ENCODE measurements at places on chromosomes 13 and 19. TPM values are rescaled to one million over a fixed set of nuclear protein-coding genes. Genes with fewer than 3 reads are reported as not detected.

DNA sequence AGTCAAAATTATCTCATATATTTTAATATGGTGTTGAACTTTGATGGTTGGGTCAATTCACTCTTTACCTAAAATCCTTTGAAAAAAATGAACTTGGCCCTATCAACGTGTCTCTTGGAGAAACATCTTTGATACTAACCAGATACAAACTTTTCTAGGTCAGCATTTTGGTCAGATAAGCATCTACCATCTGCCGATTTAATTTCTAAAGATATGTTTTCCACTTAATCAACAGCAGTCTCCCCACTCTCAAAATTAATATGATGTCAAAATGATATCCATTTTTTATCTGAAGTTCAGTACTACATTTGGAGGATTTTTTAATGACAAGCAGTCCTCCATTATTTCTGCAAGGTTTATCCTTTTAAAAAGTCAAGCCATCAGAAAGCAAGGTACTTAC lies 288.8 kb downstream of the DIAPH3 start:
- no peak for DNase-seq

- no peak for DNase-seq
Observed at GRCh38 chr13:46119883-46120614, 15.2 kb upstream of the CPB2 start.

GRCh38 chr13:27982361-27982760 lies 6.1 kb downstream of the URAD start:
- DNase-seq = no peak

DNA sequence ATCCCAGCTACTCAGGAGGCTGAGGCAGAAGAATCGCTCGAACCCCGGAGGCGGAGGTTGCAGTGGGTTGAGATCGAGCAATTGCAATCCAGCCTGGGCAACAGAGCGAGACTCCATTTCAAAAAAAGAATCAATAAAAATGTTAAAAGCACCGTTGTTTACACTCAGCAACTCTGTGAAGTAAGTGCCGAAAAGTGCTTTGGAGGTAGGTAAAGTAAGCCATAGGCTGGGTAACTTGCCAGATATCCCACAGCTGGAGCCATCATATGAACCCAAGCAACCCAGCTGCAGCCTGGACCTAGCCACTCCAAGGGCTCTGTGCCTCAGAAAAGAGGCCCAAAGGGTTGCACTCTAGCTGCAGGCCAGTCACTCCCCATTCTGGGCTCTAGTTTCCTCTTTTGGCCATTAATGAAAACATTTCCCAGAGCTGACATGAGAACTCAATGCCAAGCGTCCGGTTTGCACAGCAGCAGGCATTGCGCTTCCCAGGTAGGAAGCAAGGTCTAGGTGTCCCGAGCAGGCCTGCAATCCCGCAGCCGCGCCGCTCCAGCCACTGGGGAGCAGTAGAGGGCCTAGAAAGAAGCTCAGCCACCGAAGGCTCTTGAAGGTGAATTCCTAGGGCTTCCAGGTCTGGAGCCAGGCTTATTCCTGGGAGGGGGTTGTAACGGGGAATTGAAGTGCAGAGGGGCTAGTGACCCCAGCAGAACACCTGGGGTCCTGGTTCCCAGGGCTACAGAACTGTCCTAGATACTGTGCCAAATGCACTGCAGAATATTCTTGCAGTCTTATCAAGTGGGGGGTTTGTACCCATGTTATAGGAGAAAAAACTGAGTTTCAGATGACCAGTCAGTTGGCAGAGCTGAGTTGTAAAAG lies 4.1 kb upstream of the CD79A start:
- DNase-seq = peak; percentile 70

GRCh38 chr19:2711172-2711874 lies 8.8 kb upstream of the GNG7 start:
- no peak for DNase-seq

- DNase-seq = no peak
Observed at GRCh38 chr19:41960973-41961372, 1.9 kb upstream of the RABAC1 start.

- no peak for DNase-seq
Observed at GRCh38 chr13:61180234-61180633, 235.4 kb downstream of the PCDH20 start.

GRCh38 chr19:2495130-2495641 lies 19.3 kb downstream of the GADD45B start:
- peak; percentile 48 for DNase-seq

DNA sequence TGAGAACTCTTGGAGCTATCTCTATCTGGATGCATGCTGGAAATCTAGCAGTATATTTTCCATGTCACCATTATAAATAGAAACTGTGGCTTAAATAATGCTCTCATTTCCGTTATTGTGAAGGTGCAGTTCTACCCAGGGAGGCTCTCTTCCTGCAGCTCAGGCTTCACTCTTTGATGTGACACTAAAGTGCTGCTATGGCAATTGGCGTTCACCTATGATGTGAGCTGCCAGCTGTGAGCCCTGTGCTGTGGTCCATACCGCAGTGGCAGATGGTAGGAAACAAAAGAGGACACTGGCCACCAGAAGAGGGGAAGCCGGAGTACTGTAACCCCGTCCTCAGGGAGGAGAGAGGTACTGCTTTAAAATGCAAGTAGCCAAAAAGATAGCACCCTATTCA lies 40.6 kb upstream of the ZNF681 start:
- DNase-seq = peak; percentile 59

DNA sequence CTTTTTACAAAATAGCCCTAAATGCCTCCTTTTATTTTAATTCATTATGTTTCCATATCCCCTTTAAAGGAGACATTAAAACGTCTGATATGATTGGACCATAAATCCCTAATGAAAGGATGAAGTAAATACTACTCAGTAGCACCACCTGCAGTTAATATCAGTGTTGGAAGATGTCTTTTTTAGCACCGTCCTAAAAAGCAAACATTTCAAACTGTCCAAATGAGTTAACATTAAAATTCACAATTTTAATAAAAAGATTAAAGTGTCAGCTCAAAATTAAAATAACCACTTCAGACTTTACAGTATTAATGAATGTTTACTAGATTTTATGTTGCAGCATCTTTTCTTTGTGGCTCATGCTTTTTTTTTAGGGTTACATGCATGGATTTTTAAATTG lies 12.3 kb downstream of the ZNF507 start:
- DNase-seq = no peak

- DNase-seq = no peak
Observed at GRCh38 chr13:46622630-46623256, 69.8 kb downstream of the LRCH1 start.

DNA sequence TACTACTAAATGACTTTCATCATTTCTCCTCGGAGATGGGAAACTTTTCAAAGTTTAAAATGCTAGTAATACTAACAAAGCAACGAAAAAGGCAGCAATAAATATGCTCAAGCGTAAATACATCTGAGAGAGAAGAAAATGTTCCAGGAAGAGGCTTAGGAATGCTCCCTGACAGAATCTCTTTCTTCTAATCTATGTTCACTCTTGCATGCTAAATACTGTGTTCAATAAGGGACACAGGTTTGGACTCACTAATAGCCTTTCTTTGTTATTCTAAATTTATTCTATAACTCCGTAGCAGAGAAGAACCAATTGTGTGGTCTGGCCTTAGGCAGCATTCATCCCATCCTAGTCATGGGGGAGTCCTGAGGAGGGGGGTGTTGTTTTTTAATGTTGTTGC lies 823.0 kb downstream of the PCDH9 start:
- no peak for DNase-seq

DNA sequence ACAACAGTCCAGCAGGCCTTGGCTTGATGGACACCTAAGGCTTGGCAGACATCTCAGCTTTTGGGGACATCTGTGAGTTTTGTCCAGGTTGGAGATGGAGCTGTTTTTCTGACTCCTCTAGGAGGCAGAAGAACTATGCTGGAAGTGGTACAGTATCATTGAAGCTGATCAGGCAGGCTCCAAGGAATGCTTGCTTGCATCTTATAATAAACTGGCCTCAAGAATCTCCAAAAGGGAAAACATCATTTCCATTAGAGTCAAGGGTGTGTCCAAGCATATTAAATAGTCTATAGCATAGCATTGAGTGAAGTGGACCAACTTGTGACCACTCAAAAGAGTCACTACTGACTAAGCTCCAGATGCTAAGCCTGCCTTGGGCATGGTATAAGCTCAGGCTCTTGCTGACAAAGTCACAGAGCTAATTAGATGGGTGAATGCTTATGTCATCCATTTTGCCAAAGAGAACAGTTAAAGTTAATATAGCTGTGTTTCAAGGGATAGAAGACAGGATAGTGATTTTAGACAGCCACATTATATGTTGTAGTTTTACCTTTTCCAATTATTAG lies 216.0 kb downstream of the DNAJC15 start:
- no peak for DNase-seq

- DNase-seq = no peak
Observed at GRCh38 chr13:79482281-79482970, 1.5 kb downstream of the NDFIP2 start.

DNA sequence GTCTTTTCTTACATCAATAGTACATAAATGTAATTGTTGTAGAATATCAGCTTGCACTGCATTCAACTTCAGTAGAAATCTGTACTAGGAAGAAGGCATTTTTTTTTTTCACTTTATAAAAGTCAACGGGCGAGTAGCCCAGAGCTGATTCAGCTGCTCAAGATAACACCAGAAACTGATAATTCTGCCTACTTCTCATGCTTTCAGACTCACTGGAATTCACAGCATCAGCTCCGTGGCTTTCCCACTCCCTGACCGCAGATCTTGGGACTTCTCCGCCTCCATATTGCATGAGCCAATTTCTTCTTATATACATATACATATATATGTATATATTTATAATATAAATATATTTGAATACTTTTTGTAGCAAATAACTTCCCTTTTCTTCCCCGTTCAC lies 263.1 kb upstream of the RXFP2 start:
- no peak for DNase-seq

DNA sequence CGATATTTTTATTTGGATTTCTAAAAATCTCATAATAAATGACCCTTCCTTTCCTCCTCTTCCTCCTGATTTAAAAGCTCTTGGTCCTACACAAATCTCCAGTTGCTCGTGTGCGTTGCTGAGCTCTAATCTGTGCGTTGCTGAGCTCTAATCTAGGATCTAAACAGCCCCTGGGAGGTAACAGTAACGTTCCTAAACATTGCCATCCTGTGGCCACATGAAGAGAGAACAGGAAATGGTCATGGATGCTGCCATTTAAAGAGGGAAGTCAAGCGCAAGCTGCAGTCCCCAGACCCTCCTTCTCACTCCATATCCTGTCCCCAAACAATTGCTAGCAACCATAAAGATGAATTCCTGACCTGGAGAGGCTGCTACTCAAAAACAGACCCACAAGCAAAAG lies 170.8 kb downstream of the NUFIP1 start:
- DNase-seq = no peak

GRCh38 chr13:19910336-19911072 lies 47.1 kb upstream of the ZMYM5 start:
- no peak for DNase-seq

GRCh38 chr19:7191946-7192691 lies 102.1 kb downstream of the INSR start:
- peak; percentile 66 for DNase-seq

- no peak for DNase-seq
Observed at GRCh38 chr13:32905063-32905863, 111.0 kb upstream of the KL start.

DNA sequence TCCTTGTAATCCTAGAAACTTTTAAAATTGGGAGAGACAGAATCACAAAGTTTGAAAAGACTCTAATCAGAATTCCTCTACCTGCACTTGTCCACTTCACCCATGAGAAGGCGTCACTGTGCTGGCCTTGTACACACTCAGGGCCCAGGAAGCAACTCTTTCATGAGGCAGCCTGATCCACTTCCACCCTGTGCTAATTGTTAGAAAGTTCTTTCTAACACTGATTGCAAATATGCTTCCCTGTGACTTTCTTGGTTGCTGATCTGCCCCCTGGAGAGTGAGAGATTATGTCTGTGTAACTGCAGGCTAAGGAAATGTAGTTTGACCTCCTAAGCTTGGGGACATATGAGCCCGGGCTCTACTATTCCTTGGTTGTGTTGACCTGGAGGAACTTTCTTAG lies 494.6 kb downstream of the MYO16 start:
- DNase-seq = no peak

- DNase-seq = no peak
Observed at GRCh38 chr19:5264453-5264852, 76.2 kb downstream of the PTPRS start.

GRCh38 chr19:46659151-46660007 lies 1.6 kb downstream of the DACT3 start:
- DNase-seq = no peak

DNA sequence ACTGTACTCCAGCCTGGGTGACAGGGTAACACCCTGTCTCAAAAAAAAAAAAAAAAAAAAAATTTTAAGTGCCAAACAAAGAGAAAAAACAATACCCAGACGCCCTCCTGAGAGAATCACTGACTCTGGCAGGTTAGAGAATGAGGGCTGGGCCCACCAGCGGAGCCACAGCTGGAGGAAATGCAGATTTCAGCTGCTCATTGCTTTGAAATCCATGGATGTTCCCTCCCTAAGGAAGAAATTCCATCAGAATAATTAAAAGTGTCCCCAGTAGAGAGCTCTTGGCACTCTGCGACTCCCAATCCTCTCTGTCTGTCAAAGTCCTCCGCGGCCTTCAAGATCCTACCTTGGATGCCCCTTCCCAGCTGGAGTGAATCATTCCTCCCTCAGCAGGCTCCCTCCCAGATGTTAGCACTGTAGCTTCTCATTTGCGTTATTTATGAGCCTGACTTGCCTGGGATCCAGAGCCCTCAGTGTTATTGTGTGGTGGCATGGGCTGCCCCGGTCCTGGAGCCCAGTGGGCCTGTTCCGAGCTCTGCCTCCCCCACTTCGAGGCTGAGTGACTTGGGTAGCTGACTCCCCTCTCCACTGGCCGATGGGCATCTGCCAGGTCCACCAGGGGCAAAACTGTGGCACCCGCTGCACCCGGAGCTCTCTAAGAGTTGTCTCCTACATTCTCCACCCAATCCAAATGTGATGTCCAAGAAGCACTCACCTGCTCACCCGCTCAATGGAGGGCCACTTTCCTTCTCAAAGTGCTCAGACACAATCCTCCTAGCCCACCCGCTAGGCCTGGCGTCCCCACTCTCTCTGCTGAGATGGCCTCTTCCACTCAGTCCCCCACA lies 47.0 kb downstream of the SERP2 start:
- DNase-seq = no peak

- no peak for DNase-seq
Observed at GRCh38 chr13:37735293-37735692, 134.3 kb downstream of the TRPC4 start.

KANK3 gene
- 6.3 TPM for total RNA-seq

SIGLEC8 gene
- total RNA-seq = not detected

IZUMO2 gene
- total RNA-seq = not detected

MYH14 gene
- total RNA-seq = not detected

KIR3DL2 gene
- total RNA-seq = not detected

TSEN34 gene
- 23.2 TPM for total RNA-seq

PSPN gene
- total RNA-seq = 4.6 TPM

CNN1 gene
- not detected for total RNA-seq

FLT3LG gene
- 114 TPM for total RNA-seq

QPCTL gene
- total RNA-seq = 10.8 TPM
